Cortex of kidney (tissue), 1 donor: ENCODE measurements at places on chromosomes 11 and 22.

GRCh38 chr22:23832226-23833016, 6.4 kb downstream of the DERL3 start:
- DNase-seq, result no peak

DNA sequence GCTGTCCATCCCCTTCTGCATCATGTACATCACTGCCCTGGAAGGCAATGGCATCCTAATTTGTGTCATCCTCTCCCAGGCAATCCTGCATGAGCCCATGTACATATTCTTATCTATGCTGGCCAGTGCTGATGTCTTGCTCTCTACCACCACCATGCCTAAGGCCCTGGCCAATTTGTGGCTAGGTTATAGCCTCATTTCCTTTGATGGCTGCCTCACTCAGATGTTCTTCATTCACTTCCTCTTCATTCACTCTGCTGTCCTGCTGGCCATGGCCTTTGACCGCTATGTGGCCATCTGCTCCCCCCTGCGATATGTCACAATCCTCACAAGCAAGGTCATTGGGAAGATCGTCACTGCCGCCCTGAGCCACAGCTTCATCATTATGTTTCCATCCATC, 337 bp downstream of the OR52B6 start:
- no peak for DNase-seq

- DNase-seq, result no peak
These were observed 108.2 kb upstream of the CD44 start for GRCh38 chr11:35030716-35031213.

DNA sequence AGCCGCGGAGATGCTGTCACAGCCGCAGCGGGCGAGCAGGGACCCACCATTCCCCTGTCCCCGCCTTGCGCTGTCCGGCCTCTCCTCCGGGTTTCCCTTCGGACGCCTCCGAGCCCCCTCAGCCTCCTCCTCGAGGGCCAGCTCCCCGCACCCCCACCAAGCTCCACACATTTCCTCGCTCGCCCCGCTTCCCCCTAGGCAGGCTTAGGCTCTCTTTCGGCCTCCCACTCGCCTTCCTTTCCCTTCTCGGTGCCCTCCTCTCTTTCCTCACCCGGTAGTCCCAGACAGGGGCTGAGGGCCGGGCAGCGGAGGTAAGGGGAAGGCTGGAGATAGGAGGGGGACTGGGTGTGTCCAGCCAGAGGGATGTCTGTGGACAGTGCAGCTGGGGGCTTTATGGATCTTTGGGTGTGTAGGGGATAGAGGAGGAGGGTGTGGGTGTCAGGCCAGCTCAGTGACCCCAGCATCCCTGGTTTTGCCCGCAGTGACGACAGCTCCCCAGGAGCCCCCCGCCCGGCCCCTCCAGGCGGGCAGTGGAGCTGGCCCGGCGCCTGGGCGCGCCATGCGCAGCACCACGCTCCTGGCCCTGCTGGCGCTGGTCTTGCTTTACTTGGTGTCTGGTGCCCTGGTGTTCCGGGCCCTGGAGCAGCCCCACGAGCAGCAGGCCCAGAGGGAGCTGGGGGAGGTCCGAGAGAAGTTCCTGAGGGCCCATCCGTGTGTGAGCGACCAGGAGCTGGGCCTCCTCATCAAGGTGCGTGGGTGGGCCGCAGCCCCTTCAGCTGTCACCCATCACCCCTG, 1.6 kb downstream of the KCNK4 start:
- DNase-seq, result no peak

DNA sequence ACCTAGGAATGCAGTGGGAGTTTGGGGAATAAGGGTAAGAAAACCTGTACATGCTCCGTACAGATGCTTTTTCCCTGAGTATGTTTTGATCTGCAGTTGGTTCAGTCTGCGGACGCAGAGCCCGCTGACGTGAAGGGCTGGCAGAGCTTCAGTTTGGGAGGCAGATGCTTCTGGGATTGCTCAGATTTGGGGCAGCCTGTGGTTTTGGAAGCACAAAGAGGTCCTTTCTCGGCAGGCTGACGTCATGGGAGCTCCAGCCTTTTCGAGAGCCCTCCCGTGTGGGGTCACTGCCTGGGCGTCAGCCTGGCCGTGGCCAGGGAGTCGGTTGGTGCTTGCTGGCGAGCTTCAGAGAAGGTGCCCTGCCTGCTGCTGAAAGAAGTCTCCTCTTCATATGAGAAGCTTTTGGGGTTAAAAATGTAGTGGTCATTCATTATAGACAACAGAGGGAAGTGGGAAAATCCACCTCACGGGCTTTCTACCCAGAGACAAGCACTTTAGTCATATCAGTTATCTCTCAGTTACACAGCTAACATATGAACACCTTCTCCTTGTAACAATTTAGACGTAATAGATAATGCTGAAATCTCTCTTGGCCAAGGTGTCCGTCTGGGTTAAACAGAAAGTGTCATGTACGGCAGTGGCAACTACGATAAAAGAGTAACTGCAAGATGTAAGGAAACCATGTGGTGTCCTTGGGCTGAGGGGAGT, 26.8 kb downstream of the TPCN2 start:
- DNase-seq, result no peak

GRCh38 chr11:62694455-62695167, 5.3 kb upstream of the LRRN4CL start:
- no peak for DNase-seq
